ENCODE measurements at places on chromosomes 11 and 22.

GRCh38 chr11:70365544-70365927 lies 32.8 kb upstream of the CTTN start:
- DNase-seq, result no peak

- no peak for DNase-seq
These were observed 16.5 kb upstream of the APOBEC3A start for GRCh38 chr22:38940811-38941384.

DNA sequence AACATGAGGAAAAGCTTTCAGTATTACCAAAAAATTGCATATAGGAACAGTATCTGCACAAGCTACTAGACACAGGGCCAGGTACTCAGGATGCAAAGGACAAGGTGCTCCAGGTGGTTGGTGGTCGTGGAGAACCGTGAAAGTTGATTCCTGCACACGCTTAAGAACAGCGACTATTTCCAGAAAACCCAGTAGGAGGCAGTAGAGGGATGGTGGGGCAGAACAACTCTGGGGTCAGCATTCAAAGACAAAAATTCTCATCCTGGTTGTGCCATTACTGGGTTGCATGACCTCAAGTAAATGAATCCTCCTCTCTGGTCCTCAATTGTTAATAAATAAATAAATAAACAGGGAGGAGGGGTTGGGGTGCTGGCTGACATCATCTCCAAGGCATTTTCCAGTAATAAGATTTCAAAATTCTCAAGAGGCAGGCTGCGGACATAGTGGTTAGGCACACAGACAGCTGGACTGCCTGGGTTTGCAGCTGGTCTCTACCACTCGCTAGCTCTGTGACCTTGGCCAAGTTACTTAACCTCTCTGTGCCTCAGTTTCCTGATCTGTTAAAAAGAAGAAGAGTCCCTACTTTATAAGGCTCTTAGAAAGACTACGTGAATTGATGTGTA lies 89.6 kb downstream of the ISX start:
- DNase-seq, result no peak

- no peak for DNase-seq
These were observed 5.5 kb upstream of the SHISA8 start for GRCh38 chr22:41920271-41920976.

DNA sequence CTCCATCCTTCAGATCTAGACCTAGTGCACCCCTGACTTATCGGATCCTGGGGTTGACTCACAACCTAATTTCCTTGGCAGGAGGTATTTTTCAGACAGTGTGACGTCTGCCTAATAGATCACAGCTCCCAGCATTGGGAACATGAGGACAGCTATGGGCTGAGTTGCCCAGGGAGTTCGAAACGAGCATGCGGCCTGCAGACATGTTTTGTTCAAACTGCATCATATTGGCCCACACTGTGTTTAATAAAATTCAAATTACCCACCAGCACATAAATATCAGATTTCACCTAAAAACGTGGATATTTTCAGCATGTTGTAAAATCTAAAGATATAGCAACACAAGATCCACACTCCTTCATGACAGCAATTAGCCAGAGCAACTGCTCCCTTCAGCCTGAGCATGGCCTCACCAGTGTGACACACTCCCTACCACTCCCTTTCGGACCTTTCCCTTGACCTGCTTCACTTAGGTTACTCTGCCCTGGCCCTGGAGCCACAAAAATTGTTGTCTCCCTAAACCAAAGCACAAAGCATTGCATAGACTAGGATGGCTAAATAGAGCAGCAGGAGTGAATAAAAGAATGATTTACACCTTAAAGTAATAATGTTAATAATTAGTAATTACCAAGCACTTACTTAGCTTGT lies 53.6 kb upstream of the USP47 start:
- DNase-seq, result no peak

DNA sequence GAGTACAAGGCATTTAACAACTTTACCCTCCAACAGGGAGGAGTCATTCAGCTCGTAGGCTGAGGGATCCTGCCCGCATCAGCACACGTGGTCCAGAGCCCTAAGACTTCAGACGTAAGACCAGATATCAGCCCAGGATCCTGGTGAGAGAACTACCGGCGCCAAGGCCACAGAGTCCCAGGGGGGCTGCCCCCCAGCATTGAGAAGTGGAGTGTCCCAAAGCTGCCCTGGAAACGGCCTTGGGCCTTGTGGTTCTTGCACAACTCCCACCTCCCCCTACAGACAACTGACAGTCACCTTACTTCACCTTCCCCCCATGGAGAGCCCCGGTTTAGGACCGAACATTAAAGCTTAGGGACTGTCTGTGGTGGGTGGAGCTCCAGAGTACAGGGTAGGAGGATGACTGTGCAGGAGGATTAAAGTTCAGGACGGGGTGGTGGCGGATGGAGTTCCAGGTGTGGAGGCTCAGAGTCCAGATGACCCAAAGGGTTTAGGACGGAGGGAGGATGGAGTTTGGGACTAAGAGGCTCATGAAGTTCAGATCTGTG lies 1.0 kb downstream of the C11orf91 start:
- DNase-seq, result no peak

DNA sequence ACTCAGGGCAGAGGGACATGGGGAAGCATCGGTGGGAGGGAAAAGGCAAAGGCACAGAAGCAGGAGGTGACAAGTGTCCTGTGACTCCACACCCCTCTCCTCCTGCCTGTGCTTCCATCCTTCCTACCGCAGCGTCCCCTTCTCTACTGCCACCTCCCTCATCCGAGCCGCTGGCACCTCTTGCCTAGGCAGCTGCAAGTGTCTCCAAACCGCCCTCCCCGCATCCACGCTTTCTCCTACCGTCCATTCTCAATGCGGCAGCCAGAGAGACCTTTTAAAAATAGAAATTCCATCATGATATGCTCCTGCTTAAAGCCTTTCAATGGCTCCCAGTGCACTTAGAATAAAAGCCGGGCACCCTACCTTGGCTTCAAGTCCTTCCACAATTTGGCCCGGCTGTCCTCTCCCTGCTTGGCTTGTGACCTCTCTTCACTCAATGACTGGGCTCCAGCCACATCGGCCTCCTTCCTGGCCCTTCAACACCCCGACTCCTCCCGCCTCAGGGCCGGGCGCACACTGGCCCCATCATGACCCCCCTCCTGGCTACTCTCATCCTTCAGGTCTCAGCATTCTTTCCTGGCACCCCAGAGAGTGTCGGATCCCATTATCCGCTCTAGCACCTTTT lies 16.5 kb downstream of the LRRC10B start:
- no peak for DNase-seq

DNA sequence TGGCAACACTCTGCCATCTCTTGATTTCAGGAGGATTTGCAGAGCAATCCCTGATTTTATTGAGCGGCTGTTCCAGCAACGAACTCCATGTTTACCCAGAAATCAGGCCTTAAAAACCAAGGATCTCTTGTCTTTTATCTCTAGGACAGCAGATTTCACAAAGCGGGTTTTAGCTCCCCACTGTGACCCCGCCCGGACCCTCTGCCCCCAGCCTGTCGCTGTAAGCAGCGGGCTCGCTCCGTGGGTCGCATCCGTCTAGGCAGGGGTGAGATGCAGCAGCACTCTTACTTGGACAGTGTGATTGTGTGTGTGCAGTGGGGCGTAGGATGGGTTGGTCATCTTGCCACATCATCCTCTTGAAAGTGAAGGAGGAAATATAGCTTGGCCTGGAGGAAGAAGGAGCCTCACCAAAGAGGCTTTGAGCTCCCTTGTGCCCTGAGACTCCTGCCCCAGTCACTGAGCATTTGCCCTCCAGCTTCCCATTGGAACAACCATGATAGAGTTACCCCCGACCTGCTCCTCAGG lies 189.2 kb upstream of the TBCEL start:
- DNase-seq, result no peak

- no peak for DNase-seq
These were observed 76.1 kb downstream of the RPL27A start for GRCh38 chr11:8758619-8759169.

GRCh38 chr11:59787816-59788215 lies 22.8 kb downstream of the MRPL16 start:
- no peak for DNase-seq

GRCh38 chr11:86138958-86139357 lies 70.1 kb upstream of the PICALM start:
- no peak for DNase-seq

GRCh38 chr11:10524471-10524870 lies 16.5 kb downstream of the RNF141 start:
- DNase-seq, result no peak

- no peak for DNase-seq
These were observed 703.4 kb downstream of the NTM start for GRCh38 chr11:132073787-132074186.

DNA sequence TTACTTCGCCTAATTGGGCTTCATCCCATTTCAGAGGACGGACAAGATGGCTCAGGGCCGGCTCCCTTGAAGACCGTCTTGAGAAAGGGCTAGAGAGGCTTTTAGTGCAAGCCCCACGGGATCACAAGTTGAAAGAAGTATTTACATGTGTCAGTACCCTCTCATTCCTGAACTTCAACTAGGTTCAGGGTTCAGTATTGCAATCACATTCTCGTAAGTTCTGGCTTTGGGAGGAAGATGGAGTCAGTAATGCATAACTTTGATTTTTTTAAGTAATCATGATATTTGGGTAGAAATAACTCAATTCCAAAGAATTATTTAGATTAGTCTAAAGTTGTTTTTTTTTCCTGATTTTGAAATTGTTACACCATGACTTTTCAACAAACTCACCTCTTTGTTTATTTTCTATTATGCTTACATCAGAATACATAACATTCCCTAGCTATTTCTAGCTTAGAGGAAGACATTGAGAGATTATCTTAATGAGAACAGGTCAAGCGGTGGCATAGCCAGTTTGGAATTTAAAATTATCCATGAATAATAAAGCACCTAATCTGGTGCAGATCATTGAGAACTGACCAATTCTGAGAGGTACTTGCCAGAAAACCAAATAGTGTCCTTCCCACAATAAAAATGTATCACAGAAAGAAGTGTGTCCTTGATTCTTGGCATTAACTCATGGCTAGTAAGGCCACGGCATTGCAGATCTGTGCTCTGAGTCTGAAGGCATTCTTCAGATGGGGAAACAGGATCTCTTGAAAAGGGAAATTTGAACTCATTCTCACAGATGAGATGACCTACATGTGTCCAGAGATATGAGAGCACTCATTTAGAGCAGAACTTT lies 92.1 kb upstream of the BLID start:
- no peak for DNase-seq

- no peak for DNase-seq
These were observed 18.5 kb upstream of the TH start for GRCh38 chr11:2189938-2190656.

DNA sequence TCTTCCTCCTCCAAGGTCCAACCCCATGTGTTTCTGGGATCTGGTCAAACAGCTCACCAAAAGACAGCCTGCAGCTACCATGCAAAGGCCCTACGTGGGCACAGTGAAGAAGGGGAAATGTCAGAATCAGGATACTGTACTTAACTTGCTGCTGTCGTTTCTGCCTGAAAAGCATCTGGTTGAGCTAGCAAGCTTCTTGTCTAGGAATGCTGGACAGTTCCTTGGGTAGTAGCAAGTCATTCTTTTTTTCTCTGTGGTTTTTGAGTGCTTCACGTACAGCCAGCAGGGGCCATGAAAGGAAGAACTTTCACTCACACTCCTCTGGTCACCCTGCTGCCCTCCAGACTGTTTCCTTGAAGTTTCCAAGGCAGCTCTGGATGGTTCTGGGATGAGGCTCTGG lies 24.7 kb downstream of the RCOR2 start:
- no peak for DNase-seq

DNA sequence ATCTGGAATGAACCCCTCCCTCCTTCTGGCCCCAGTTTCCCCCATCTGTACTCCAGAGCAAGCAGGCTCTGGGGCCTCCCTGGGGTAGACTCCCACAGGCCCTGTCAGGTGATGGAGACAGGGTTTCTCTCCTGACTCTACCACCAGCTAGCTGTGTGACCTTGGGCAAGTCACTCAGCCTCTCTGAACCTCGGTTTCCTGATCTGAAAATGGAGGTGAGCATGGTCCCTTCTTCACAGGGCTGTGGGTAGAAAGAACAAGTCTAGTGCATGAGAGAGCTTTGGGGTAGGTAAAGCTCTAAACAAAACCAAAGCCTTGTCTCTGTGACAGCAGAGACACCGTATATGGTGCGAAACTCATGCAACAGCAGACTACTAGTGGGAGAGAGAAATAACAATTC lies 5.6 kb downstream of the CD5 start:
- DNase-seq, result no peak

DNA sequence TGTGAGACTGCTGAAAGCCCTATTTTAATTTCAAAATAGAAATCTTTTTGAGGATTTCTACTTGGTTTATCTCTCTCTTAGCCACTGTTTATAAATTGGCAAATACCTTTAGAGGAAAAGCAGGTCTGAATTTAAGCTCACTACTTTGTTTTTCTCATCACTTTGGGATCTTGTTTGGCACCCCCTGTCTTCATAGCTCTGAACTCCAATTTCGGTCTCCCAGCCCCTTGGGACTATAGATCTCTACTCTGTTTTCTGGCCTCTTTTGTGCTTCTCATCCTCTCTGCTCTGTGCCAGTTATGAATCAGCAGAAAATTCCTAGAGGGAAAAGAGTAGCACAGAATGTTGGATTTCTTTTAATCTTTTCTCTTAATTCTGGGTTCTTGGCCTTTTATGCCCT lies 118.3 kb downstream of the CYP2R1 start:
- no peak for DNase-seq

- no peak for DNase-seq
These were observed 49.8 kb downstream of the SHANK2 start for GRCh38 chr11:71202598-71202944.

DNA sequence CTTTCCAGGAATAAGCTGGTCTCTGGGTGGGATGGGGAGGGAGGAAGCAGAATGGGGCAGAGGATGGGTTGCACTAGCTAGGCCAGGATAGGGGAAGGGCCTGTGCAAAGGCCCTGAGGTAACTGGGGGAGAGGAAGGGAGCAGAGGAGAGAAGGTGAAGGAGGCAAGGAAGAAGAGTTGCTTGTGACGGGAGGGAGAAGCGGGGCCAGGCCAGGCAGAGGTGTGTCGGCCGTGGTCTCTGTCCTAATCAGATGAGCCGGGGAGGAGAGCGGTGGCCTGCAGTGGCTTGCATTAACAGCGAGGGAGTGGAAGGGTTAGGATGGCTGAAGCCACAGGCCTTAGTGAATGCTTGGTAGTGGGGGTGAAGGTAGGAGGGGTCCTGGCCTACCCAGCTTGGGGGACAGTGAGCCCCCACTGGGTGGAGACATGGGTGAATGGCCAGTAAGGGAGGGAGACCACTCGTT lies 6.0 kb upstream of the DERL3 start:
- DNase-seq, result no peak

DNA sequence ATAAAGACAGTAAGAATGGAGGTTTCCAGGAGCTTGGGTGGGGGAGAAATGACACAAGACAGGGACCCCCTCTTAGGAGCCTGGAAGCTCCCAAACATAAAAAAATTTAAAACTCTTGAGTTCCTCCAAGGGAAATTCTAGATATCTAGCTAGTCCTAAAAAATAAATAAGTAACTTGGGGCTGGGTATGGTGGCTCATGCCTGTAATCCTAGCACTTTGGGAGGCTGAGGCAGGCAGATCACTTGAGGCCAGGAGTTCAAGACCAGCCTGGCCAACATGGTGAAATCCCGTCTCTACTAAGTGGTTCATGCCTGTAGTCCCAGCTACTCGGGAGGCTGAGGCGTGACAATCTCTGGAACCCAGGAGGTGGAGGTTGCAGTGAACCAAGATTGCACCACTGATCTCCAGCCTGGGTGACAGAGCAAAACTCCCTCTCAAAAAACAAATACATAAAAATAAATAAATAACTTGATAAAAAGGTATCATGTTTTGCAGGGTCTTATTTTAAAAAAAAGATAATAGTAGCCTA lies 20.0 kb upstream of the TOP3B start:
- DNase-seq, result no peak

Measured in stimulated activated CD4-positive, alpha-beta T cell treated with anti-CD3 and anti-CD28 coated beads, Interleukin-12 subunit alpha, Interleukin-12 subunit beta, amount 100 ng/mL, for 48 hours (primary cell).